ENCODE measurements at places on chromosomes 7 and 10.

DNA sequence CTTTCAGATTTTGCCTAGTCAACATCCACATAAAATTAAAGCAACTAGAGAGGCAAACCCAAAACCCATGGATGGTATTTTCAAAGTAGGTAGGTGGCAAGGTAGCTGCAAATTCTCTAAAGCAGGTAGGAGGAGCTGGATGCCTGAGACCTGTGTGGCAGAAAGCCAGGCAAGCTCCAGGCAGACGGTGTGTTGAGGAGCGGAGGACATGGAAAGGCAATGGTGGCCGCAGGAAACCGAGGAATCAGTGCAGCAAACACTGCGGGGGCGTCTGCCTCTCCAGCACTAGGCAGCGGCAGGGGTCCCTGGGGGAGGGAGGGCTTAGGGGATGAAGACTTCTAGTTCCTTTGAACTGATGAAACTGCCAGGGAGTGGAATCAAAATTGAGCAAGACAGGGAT, 101.3 kb downstream of the GALNT11 start:
- DNase-seq: no peak

DNA sequence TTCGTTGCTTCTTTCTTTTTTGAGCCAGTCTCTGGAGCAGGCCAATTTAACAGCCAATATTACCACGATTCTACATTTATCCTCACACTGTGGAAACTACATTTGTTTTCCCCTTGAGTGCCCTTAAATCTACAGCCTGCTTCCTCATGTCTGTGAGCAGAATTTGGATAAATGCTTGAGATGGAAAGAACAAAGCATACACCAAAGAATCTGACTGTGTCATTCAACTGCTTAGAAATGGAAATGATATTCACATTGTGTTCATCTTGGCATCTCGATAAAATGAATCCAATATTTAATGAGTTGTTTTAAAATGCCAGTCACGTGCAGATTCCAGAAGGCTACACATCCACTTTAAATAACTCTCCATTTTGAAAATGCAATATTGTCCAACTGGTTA, 41.0 kb upstream of the GSDME start:
- no peak for DNase-seq

DNA sequence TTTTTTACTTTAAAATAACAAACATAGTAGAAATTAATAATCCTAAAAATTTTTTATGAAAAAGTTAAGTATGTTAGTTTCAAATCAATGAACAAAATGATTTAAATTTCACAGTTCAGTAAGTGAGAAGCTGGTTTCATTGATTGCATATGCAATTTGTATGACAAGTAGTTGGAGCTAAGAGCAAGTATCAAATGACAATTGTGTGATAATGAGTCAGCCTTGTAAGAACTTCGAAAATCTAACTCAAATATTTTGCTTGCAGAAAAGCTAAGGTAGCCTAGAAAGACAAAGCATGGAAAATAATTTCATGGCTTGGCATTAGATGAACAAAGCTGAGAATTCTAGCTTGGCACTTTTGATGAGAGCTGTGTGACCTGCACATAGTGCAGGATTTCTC, 111.5 kb downstream of the HDAC9 start:
- no peak for DNase-seq

DNA sequence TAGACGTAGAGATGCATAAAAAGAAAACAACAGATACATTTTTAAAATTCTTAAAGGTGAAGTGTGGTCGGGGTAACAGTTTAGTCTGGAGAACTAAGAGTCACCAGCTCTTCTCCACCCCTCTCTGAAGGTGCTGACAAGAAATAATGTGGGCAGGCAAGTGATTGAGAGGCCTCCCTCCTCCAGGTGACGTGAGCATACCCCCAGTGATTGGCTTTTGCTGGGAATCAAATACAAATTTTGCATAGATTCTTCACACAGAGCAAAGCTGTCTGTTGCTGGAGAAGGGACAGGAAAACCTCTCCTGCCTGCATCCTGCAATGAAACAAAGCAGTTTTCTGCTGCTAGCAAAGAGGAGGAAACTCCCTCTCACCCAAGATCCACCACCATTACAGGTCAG, 115.0 kb downstream of the DGKB start:
- DNase-seq: no peak

GRCh38 chr7:46934198-46934825, 647.6 kb downstream of the TNS3 start:
- DNase-seq: no peak

DNA sequence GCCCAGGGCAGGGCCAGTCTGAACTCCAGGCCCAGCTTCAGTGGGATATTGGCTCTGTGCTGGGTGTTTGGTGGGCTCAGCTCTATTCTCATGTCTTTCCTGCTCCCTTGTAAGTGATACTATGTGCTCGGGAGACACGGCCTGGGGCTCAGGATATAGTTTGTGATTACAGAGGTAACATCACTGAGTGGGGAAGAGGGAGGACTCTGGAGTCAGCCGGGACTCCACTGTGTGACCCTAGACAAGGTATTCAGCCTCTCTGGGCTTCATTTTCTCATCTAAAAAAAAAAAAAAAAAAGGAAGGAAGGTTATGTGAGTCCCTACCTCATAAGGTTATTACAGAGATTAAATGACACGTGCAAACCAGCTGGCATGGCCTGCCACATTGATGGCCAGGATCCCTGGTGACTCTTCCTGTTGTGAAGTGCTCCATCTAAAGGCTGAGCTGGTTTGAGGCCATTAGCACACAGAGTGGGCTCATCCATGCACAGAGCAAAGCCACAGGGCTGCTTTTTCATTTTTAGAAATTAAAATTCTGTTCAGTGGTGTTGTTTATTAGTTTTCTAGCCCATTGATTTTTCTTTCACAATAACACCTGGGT, 15.7 kb downstream of the SLC13A4 start:
- no peak for DNase-seq

DNA sequence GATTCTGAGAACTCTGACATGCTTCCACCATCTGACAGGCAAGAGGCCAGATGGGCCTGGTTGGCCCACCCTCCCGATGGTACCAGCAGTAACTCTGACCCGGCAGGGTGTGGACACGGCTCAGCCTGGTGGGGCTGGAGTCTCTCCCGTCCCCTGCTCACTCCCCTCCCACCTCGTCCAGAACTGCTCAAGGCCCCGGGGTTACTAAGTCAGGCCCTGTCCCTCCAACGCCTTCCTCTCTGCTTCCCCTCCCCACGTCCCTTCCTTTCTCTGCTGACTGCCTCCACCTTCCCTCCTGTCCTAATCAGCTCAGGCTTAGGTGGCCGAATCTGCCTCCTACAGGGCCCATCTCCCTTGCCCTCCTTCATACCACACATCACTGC, 12.5 kb downstream of the CALML5 start:
- no peak for DNase-seq

DNA sequence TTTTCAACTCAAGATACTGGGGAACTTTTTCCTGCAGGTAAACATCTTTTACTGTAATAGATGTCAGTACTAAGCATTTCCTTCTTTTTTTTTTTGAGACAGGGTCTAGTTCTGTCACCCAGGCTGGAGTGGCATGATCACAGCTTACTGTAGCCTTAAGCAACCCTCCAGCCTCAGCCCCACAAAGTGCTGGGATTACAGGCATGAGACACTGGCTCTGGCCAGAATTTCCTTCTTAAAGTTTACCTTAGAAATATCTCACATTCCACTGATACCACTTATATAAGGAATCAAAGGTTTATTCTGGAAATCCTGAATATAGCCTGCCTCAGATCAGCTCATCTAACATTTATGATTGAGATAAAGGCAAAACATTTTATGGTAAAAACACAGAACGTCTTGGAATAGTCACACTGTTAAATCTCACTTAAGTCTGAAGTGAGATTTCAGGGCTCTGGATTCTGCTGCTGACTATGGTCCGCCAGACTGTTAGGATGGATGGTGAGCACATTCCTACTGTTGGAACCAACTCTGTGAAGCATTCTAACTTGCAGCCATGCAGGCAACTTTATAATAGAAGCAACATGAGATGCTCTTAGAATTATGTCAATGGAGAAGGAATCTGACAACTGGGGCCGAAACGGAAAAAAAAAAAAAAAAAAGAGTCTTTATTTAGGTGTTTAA, 151.9 kb downstream of the ZMYND11 start:
- DNase-seq: no peak

DNA sequence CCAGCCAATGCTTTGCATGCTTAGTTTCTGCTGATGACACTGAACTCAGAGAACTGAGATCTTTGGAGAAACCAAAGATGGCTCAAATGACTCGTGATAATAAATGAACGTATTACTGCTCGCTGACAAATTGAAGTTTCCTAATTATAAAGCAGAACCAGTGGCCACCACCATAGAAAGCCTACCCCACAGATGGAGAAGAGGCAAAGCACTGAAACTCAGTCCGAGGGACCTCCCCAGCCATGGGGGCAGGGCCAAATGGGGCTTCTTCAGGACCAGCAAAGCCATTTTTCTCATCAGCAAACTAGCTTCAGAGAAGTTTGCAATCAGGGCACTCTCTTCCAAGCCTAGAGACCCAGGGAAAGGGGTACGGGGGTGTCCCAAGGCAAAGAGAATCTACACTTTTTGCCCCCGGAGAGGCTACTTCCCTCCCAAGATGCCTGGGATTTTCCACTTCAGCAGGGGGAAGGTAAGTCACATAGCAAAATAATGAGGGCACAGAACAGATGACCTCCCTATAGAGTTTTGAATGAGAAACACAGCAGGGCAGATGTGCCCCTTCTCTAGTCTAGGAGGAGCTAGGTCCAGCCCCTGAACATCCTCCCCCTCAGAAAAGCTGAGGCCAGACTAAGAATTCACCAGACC, 4.3 kb upstream of the IL6 start:
- DNase-seq: no peak

DNA sequence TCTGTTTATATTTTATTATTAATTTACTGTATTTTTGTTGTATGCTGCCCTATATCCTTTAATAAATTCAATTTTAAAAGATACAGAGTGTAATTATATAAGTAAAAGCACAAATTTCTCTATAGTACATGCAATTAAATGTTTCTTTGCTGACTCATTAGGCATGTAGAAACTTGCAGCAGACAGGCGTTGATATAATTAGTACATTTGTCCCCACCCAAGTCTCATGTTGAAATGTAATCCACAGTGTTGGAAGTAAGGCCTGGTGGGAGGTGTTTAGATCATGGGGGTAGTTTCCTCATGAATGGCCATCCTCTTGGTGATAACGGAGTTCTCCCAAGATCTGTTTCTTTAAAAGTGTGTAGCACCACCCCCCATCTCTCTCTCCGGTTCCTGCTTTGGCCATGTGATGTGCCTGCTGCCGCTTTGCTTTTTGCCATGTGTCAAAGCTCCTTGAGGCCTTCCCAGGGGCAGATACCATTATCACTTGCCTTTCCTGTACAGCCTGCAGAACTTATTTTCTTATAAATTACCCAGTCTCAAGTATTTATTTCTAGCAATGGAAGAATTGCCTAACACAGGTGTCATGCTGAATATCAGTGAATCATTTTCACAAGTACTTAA, 63.7 kb downstream of the TSPAN12 start:
- DNase-seq: no peak

DNA sequence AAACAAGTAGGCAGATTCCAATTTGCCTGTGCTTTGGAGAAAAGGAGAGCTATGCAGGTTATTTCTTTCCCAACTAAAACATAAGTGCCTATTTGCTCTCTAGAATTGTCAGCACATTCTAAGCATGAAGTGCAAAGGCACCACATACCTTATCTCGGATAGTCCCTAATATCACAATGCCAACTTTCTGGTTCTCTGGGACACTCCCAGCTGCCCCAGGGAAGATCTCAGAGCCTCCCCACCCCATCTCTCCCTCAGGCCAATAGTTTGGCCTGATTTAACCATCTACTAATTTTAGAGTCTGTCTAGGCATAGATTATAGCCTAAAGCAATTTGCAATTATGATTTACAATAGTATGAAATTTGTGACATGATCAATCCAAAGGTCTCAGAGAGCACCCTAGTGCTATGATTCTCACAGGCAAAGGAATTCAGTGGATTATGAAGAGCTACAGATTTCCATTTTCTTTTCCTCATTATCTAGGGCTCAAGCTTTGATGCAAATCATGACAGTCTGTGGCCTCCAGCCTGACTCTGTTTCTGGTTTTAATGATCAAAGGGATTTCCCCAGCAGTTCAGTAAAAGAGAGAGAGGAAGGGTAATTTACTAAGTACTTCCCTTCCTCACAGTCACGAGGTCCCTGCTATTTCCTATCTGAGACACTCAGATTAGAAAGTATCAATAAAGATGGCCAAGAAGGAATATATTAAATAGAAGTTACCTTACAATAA, 29.0 kb upstream of the IL6 start:
- no peak for DNase-seq

DNA sequence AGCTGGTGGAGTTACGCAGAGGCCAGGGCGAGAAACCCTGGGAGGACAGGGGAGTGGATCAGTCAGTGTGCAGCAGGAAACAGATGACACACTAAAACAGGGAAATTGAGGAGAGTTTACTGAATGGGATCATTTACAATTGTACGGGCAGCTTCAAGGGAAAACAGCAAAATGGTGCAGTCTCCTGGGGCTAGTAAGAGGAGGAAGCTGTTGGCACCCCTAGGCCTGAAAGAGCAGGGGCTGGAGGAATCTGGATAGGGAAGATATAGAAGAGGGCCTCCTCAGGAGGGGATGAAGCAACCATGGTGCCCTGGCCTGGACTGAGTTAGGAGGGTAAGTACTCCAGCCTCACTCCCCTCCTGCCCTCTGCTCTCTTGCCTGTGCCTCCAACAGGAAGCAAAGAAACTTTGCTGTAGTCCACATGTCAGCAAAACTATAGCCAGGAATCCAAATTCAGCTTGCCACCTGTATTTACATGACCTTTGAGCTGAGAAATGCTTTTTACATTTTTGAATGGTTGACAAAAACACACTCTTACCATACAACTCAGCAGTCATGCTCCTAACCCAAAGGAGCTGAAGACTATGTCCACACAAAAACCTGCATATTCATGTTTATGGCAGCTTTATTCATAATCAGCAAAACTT, 52.3 kb upstream of the OPN4 start:
- no peak for DNase-seq

- no peak for DNase-seq
These were observed 6.8 kb upstream of the NOM1 start for GRCh38 chr7:156942708-156943090.

GRCh38 chr7:151453326-151453791, 13.4 kb upstream of the CRYGN start:
- no peak for DNase-seq

All from hippocampal formation (tissue), 2 donors.